ENCODE measurements at places on chromosomes 7 and 10.

GRCh38 chr10:70162892-70163201, 7.5 kb downstream of the SAR1A start:
- DNase-seq = no peak

GRCh38 chr7:31000161-31000693, 36.5 kb downstream of the GHRHR start:
- no peak for DNase-seq

- no peak for DNase-seq
Observed at GRCh38 chr10:25815999-25816768, 117.8 kb upstream of the MYO3A start.

- no peak for DNase-seq
Observed at GRCh38 chr10:105885495-105885894, 1244.4 kb downstream of the SORCS3 start.

DNA sequence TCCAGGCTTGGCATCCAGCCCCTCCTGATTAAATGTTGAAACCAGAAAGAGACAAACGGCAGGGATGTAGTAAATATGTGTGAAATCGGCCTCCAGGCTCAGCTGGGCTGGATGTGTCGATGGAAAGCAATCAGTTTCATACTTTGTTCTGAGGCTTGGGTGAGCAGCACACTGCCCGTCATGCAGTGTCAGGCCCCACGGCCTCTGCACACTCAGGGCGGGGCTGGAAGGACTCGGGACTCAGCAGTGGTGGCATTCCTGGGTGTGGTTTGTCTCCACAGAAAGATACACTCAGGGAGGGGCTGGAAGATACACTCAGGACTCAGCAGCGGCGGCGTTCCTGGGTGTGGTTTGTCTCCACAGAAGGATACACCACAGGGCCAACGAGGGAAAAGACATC, 22.0 kb downstream of the ADGRA1 start:
- no peak for DNase-seq

DNA sequence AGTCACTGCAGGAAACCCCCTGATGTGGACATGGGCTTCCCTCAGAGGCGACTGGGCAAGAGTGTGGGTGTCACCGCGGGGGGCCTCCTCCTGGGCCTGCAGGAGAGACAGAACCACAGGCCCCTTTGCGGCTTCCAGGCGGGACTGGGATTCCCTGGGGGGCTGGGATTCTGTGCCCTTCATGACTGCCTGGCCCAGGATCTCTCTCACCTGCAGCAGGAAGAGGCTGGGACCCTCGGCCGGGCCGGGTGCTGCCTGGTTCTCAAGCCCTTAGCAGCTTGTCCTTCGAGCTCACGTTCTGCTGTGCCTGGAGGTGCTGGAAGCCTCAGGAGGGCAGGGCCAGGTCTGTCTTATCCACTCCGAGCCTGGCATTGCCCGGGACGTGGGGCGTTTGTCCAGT, 11.8 kb downstream of the SUN1 start:
- DNase-seq = no peak
